ENCODE measurements at places on chromosomes 2 and 18.

GRCh38 chr2:232398293-232399034 lies 8.2 kb upstream of the ALPG start:
- no peak for DNase-seq

- DNase-seq: no peak
Measured at GRCh38 chr2:10655074-10655473, 34.7 kb downstream of the NOL10 start.

- DNase-seq: peak; percentile 34
Measured at GRCh38 chr2:56185582-56186046, 1.8 kb downstream of the CCDC85A start.

DNA sequence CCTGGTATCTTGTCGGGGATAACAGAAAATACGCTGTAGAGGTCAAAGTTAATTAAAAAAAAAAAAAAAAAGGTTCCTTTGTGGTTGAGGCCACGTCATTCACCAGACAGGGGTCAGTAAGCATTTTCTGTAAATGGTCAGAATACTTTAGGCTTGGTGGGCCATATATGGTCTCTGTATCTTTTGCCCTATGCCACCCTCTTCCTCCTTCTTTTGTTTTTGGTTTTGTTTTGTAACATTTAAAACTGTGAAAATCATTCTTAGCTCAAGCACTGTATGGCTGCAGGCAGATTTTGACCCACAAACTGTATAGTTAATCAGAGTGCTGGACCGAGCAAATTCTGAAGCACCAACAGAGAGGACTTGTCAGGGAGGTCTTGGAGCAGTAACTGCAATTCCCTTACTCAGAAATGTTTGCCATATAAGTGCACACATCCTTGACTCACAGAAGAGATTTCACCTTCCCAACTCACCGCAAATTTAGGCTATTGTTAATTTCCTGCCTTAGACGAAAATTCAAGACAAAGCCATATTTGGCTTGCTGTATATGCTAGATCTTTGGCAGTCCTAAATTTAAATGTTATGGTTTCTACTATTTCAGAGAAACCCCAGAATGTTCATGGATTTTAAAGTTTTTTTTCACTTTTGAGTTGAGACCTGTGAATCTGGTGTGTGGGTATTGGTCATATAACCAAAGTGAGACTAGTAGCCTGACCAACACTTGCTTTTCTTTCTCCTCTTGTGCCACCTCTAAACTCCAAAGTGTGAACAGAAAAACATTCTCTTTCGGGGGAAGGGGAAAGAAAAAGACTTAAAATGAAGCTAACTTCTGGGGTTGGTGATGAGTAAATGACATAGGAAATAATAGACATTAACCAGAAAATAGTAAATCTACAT lies 65.4 kb downstream of the DOCK10 start:
- DNase-seq: no peak

- no peak for DNase-seq
Measured at GRCh38 chr18:9803063-9803697, 82.6 kb upstream of the TXNDC2 start.

DNA sequence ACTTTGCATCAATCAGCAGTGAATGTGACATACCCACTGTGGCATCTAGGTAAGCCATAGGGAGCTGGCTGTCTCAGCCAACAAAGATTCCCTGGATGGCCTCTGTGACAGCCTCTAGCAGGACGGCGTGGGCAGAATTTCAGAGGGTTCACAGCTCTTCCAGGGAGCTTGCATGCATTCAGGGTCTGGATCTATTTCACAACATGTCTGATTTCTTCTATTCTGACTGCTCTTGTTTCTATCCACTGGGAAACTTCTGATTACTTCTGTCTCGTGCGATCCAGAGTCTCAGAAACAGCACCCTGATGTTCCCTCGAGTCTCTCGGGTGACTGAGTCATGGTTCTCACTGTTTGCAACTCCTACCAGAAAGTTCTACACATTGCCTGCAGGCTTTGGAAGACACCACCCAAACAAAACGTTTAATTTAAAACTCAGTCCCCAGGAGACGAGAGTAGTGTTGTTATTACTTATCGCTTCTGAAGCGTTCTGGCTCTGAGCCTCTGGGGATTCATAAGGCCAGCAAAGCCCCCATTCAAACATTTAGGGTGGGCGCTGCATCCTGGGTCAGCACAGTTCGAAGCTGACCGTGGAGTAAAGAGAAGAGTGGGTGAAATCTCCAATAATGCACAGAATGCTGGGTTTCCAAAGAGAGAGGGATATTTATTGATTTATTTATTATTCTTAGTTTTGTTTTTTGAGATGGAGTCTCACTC lies 41.9 kb upstream of the ODC1 start:
- no peak for DNase-seq

DNA sequence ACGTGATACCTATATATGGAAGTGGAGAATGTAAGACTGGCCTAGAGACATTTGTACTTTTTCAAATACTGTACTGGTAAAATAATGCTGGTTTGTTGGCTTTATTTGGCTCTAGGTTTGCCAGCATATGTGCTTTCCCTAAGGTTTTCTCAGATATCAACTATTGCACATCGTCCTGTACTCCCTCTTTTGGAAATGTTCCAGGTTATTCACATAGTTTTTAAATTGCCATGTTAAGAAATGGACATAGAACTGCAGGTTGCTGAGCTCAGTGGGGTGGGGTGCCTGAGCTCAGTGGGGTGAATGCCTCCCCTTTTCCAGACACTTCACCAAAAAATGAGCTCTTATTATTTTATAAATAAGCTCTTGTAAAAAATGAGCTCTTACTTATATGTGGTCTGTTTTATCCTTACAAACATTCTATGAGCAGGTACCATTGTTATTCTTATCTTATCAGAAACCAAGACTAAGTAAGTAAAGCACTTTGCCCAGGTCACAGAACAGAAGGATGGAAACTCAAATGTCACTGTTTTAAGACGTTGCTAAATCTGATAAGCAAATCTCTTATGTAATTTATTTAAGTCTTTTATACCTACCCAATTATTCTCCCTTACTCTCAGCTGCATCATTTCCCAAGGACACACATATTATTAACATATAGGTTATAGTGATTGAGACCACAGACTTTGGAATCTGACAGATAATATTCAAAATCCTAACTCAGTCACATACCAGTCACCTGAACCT lies 99.0 kb downstream of the CPS1 start:
- no peak for DNase-seq

- no peak for DNase-seq
Measured at GRCh38 chr2:24986372-24986771, 14.6 kb upstream of the DNAJC27 start.

GRCh38 chr2:125554956-125555355 lies 1101.0 kb upstream of the GYPC start:
- no peak for DNase-seq

DNA sequence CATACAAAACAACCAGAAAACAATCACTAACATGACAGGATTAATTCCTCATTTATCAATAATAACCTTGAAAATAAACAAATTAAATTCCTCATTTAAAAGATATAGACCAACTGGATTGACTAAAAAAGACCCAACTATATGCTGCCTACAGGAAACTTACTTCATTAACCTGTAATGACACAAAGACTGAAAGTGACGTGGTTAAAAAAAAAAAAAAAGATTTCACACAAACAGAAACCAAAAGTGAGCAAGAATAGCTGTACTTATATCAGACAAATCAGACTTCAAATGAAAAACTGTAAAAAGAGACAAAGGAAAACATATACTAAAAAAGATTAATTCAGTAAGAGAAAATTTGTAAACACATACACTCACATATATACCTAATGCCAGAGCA lies 201.2 kb downstream of the CCDC178 start:
- no peak for DNase-seq

DNA sequence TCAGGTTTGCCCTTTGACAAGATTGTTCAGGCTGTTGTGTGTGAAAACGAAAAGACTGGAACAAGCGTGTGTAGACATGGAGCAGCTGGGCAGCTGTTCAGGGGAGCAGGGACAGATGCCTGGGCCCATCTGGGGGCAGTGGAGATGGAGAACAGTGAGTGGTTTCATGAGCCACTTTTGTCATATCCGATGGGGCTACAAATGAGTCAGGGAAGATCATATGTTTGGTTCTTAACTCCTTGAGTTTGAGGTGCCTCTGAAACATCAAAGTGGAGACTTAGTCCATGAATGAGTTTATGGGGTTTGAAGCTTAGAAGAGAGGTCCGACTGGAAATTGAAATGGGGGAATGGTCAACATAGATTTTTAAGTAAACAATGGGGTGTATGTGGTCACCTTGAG lies 9.3 kb upstream of the PLB1 start:
- no peak for DNase-seq

- no peak for DNase-seq
Measured at GRCh38 chr2:71833855-71834560, 313.7 kb downstream of the CYP26B1 start.

DNA sequence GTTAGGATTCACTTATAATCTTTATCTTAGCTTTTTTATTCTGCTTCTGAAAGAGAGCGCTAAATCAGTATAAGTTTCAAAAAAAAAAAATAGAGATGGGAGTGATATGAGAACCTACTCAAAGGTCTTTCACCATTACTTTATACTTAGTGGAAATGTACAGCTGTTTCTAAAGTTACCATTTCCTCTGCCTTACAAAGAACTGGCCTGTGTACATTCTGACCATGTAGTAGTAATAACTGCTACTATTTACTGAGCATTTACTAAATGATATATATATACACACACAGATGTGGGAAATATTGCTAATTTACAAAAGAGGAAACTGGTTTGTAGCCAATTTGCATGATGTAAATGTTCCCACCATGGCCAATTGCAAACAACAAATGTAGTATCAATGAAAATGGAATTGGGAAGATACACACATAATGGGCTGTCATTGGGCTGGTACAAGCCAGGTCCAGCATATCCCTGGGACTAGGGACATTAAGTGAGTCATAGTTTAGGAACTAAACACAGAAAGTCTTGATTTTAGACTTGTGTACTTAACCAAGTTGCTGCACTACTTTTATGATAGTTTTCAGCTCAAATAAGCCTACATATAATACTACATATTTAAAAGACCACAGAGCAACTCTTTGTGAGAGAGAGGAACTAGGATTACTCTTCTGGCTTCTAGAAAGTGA lies 67.1 kb downstream of the DYNC1I2 start:
- DNase-seq: no peak

- peak; percentile 46 for DNase-seq
Measured at GRCh38 chr2:176653479-176654443, 384.5 kb downstream of the MTX2 start.

GRCh38 chr2:105868060-105868459 lies 123.3 kb downstream of the NCK2 start:
- peak; percentile 86 for DNase-seq

DNA sequence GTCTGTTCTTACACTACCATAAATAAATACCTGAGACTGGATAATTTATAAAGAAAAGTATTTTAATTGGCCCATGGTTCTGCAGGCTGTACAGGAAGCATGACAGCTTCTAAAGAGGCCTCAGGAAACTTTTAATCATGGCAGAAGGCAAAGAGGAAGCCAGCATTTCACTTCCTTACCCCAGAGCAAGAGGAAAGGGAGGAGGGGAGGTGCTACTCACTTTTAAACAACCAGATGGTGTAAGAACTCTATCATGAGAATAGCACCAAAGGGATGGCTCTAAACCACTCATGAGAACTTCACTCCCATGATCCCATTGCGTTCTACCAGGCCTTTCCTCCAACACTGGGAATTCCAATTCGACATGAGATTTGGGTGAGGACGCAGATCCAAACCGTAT lies 344.4 kb upstream of the SLC39A10 start:
- DNase-seq: peak; percentile 8

DNA sequence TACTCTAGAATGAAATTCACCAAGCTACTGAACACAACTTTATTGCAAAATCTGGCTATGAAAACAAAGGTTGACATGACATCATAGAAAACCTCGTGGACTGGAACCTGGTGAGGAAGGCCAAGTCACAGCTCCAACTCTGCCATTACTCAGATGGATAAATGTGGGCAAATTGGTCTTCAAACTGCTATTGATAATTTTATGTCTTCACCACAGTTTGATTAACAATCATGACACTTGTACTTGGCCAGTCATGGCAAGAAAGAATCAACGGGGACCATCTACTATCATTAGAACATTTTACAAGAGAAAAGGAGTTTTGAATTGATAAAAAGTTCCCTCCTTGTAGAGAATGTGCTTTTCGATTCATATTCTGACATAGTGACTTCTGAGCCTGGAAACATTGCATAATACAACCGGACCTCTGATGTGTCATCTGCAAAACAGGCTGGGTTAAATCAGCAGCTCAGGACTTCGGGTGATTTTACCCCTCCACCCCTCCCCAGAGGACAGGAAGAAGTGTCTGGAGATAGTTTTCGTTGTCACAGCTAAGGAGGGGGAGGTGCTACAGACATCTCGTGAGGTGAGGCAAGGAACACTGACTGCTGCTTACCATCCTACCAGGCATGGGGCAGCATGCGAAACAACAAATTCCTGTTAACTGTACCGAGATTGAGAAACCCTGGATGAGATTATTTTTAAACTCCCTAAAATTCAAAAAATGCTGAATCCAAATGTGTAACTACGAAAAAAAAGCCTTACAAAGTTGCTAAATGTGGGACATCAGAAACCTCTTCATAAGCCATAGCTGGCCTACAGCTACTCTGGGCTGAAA lies 8.4 kb downstream of the L3MBTL4 start:
- DNase-seq: peak; percentile 90

DNA sequence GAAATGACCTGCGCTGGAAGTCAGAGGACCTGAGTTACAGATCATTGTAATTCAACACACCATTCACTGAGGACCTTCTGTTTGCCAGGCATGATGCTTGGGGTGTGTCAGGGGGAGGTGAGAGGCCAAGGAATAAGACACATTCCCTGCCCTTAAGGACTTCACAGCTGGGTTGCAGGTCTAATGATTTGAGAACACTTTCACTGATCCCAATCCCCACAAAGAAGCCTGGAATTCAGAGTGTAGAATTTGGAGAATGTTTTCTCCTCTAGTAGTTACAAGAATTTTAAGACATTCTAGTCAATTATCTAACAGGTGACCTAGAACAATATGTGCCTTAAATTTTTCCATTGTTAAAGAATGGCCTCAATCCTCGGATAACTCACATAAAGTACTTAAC lies 322.4 kb downstream of the TNS1 start:
- DNase-seq: no peak

GRCh38 chr2:197261808-197262226 lies 48.8 kb downstream of the ANKRD44 start:
- no peak for DNase-seq

DNA sequence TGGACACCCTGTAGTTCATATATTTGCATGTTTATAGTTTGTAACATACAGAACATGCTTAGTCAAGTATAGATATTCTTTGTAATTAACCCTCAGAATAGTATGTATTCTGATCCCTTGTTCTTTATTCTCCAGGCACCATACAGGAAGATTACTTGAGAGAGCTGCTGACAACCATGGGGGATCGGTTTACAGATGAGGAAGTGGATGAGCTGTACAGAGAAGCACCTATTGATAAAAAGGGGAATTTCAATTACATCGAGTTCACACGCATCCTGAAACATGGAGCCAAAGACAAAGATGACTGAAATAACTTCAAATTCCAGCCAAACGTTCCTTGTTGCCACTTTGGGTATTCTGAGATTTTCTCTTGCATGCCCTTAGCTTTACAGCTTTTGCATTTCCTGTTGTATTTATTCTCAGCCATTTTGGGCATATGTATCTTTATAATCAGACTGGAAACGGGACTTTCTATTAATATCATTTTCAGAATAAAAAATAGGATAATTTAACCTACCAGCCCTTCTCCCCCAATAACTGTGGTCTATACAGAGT lies 6.2 kb upstream of the MYL12B start:
- no peak for DNase-seq

Measured in inflammatory macrophage treated with lipopolysaccharide for 4 hours (primary cell).